Progenitor cell of endocrine pancreas (in vitro differentiated cells): ENCODE measurements at places on chromosomes 16 and 17.

DNA sequence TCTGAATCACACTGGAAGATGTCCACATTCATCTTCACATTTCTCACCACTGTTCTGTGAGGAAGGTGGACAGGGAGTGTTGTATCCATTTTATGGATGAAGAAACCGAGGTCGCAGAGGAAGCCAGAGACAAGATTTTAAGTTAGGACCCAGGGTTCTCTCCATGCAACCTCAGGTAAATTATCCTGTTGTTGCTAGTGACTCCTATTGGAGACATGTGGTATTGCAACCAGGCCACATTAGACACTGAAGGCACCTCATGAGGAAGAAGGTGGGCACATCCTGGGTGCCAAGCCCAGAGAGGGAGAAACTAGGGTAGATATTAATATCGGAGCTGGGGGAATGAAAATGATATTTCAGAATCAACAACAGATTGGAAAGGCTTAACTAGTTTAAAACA is 8.5 kb upstream of the WNT9B start:
- no peak for DNase-seq

- H3K36me3 ChIP-seq: no peaks in the 10 kb centered on the region
- H3K4me3 ChIP-seq: no peak overlapping the region
- H3K27me3 ChIP-seq: no peaks in the 10 kb centered on the region
- DNase-seq: no peak
- no peaks in the 10 kb centered on the region for H3K4me1 ChIP-seq
Observed at GRCh38 chr17:81428948-81429774, 33.9 kb downstream of the BAHCC1 start.

DNA sequence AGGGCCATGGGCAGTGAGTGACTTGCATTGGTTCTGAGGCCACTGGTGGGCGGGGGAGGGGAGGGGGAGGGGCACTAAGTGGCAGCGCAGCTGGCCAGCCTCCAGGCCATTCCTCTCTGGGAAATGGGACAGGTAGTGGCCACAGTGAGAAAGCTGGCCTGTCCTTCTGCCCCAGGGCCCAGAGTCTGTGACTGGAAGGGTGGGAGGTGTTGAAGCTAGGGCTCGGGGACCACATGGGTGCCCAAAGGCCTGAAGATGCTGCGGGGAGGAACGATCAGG is 375 bp upstream of the ALOX12B start:
- DNase-seq: no peak
- H3K36me3 ChIP-seq: no peaks in the 10 kb centered on the region
- H3K27ac ChIP-seq: no peak overlapping the region
- H3K4me1 ChIP-seq: no peaks in the 10 kb centered on the region
- H3K27me3 ChIP-seq: peaks cover 69% of the 10 kb centered on the region
- H3K4me3 ChIP-seq: no peak overlapping the region

DNA sequence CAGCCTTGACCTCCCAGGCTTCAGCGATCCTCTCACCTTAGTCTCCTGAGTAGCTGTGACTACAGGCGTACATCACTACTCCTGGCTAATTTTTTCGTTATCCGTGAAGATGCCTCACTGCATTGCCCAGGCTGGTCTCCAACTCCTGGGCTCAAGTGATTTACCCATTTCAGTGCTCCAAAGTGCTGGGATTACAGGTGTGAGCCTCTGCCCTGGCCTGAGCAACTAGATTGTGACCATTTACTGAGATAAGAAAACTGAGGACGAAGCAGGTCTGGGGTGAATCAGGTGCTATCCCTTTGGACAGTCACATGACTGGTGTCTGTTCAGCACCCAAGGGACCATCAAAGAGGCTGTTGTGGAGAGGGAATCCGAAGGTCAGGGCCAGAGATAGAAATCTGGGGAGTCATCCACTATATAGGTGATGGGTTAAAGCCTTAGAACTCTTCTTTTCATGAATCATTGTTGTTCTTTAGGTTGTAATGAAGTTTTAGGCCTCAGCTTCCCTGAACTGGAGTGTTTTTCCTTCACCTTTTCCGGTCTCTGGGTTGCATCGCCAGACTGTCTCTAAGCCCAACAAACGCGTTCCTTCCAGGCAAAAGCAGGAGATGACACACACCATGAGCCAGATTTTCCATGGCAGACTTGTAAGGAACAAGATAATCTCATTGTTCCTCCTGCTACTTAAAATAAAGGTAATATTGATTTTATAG is 62.5 kb downstream of the FTO start:
- no peak for DNase-seq
- H3K4me3 ChIP-seq: no peak overlapping the region
- no peaks in the 10 kb centered on the region for H3K36me3 ChIP-seq
- no peak overlapping the region for H3K27ac ChIP-seq

DNA sequence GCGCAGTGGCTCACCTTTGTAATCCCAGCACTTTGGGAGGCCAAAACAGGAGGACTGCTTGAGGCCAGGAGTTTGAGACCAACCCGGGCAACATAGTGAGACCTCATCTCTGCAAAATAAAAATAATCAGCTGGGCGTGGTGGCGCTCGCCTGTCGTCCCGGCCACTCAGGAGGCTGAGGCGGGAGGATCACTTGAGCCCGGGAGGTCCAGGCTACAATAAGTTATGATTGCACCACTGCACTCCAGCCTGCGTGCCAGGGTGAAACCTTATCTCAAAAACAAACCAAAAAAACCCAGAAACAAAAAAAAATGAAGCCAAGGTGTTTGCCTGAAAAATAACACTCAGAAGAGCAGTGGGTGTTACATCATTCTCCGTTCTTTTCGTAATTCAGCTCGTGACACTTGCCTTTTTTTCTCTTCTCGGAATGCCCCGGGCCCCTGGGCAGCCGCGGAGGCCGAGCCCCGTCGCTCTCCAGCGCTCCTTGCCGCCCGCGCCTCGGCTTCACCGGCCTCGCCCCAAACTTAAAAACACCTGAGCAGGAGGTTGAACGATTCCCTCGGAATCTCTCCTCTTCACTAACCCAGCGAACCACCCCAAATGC is 17.0 kb downstream of the PRCD start:
- H3K4me3 ChIP-seq: peak overlapping the region; percentile 98
- no peak for DNase-seq
- peaks cover 10% of the 10 kb centered on the region for H3K36me3 ChIP-seq
- H3K27ac ChIP-seq: peak overlapping the region; percentile 98
- peaks cover 24% of the 10 kb centered on the region for H3K4me1 ChIP-seq

- H3K27me3 ChIP-seq: no peaks in the 10 kb centered on the region
- H3K4me3 ChIP-seq: no peak overlapping the region
- peaks cover 7% of the 10 kb centered on the region for H3K36me3 ChIP-seq
- no peak overlapping the region for H3K27ac ChIP-seq
- peaks cover 2% of the 10 kb centered on the region for H3K4me1 ChIP-seq
- no peak for DNase-seq
Observed at GRCh38 chr17:60730273-60730672, 52.6 kb downstream of the BCAS3 start.

GRCh38 chr17:9230346-9230745 is 209.0 kb downstream of the NTN1 start:
- H3K36me3 ChIP-seq: no peaks in the 10 kb centered on the region
- no peak for DNase-seq

DNA sequence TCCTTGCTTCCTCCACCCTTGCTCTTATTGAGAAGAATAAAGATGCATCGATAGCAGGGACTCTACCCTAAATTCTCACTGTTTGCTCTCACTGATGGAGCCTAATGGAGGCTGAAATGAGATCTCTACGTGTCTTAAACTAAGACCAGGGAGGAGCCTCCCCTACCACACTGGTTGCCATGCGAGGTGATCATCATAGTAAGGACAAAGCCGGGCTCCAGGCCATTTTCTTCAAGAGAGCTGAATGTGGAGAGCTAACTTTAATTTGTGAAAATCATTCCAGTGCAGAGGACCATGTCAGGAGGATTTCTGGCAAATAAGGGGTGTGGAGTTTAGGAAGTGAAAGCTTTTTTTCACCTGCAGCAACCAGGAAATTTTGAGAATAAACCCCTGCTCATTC is 5.6 kb downstream of the CDH11 start:
- no peak for DNase-seq
- no peaks in the 10 kb centered on the region for H3K36me3 ChIP-seq
- peaks cover 30% of the 10 kb centered on the region for H3K27me3 ChIP-seq
- H3K4me1 ChIP-seq: peaks cover 20% of the 10 kb centered on the region
- no peak overlapping the region for H3K27ac ChIP-seq

- H3K27me3 ChIP-seq: peaks cover 24% of the 10 kb centered on the region
- H3K27ac ChIP-seq: no peak overlapping the region
- H3K4me1 ChIP-seq: no peaks in the 10 kb centered on the region
- no peak overlapping the region for H3K4me3 ChIP-seq
- H3K36me3 ChIP-seq: no peaks in the 10 kb centered on the region
Observed at GRCh38 chr17:10836966-10837590, 809 bp downstream of the PIRT start.
